ENCODE measurements at places on chromosomes 7 and 10. TPM values are rescaled to one million over a fixed set of nuclear protein-coding genes. Genes with fewer than 3 reads are reported as not detected.

GTF2IRD1 gene
- 10.3 TPM for total RNA-seq

GRCh38 chr7:128951296-128951695 is 13.6 kb downstream of the IRF5 start:
- DNase-seq = no peak

NKX6-2 gene
- not detected for total RNA-seq

DNA sequence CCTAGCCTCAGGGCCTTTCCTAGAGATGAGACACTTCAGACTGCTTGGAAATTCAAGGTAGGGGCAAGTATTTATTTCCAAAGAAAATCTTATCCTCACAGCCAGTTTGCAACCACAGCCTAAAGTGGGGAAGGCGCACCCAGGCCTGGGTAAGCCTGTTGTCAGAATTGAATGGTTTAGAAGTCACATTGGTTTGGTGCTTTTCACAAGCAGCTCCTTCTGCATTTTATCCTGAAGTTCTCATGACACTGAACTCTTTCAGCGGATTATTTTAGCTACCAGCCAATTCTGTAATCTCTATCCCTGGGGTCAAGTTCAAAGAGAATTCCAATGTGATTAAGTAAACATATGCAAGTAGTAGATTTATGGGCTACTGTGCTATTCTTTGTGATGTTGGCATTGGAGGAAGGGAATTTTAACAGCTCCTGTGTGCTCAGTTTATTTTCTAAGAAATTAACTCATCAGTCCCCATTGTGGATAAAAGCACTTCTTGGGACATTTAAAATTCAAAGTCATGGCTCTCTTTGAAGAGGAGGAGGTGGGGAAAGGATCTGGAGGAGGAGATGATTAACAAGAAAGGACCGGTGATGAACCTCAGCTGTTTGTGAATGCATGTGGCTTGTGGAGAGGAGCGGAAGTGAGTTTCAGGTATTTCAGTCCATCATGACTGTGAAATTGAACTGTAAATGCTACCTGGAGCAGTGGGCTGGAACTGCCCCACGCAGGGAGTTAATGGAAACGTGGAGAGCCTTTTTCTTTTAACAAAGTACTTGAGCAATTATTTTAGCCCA is 90.2 kb upstream of the CACUL1 start:
- no peak for DNase-seq

- no peak for DNase-seq
Measured at GRCh38 chr7:75866114-75866488, 12.7 kb upstream of the RHBDD2 start.

DNA sequence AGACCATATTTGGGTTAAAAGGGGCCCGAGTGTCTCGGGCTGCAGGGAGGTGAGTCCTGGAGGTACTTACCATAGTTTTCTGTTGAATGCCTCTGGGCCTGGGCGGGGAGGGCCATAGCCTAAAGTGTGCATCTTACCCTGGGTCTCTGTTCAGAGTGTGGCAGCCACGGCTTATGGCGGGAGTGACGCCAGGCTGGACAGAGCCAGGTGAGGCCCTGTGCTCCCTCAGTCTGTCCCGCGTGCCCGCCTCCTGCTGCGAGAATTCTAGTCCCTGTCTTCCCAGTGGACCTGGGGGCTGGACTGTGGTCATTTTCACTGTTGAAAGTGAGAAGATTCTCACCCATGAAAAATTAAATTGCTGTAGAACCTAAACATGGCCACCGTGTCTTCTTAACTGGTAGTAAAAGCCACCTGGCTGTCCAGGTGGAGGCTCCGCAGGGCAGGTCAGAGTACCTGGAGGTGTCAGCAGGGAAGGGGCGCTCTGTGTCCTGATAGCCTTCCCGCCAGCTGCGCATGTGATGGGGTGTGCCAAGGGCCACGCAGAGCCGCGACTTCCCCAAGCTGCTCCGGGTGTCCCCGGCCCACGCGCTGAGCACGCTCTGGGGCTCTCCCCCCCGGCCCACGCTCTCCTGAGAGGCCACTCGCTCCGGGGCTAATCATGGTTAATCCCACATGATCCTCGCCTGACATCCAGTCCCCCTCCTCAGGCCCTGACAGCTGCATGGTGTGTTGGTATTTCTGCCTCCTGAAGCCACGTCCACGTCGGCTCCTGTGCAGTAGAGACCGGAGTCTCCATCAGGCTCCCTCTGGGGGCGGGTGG is 20.3 kb downstream of the INPP5A start:
- peak; percentile 70 for DNase-seq

GRCh38 chr10:127071126-127071525 is 125.3 kb downstream of the INSYN2A start:
- DNase-seq = no peak

NPTX2 gene
- 11.5 TPM for total RNA-seq

- no peak for DNase-seq
Measured at GRCh38 chr7:105218939-105219770, 169.6 kb downstream of the SRPK2 start.

GDF10 gene
- 3.8 TPM for total RNA-seq

SDK1 gene
- total RNA-seq = 20.0 TPM

- no peak for DNase-seq
Measured at GRCh38 chr7:77388055-77388641, 28.0 kb downstream of the GSAP start.

ARHGEF35 gene
- total RNA-seq = 9.8 TPM

ANKRD30A gene
- total RNA-seq = not detected

- no peak for DNase-seq
Measured at GRCh38 chr10:6578251-6578771, 1.8 kb downstream of the PRKCQ start.

SORCS1 gene
- 3.8 TPM for total RNA-seq

LRRD1 gene
- total RNA-seq = not detected

- no peak for DNase-seq
Measured at GRCh38 chr10:9579110-9579705, 1438.5 kb upstream of the CELF2 start.

GRCh38 chr7:17940951-17941431 is 697 bp upstream of the SNX13 start:
- DNase-seq = no peak

GRCh38 chr10:114611617-114612016 is 46.5 kb downstream of the ABLIM1 start:
- no peak for DNase-seq

DNA sequence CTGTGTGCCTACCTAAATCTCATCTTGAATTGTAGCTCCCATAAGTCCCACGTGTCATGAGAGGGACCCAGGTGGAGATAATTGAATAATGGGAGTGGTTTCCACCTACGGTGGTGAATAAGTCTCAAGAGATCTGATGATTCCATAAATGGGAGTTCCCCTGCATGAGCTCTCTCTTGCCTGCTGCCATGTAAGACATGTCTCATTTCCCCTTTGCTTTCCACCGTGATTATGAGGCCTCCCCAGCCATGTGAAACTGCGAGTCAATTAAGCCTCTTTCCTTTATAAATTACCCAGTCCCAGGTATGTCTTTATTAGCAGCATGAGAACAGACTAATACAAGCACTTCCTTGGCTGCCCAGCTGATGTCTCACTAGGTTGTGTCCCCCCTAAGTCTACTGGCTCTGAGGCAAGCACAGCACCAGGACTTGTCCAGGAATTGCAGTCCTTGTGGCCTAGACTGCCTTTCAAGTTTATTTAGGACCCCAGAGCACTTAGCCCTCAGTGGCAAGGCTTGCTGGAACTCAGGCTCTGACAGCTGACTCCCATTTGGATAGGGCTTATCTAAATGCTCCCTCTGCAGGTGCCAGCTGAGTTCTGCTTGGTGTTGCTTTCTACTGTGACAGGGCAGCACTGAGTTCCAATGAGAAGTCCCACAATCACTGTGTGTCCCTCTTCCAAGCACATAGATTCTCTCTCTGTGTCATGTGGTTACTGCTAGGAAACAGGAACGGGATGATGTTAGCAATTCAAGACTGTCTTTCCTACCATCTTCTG is 59.0 kb upstream of the TAS2R16 start:
- DNase-seq = no peak

- no peak for DNase-seq
Measured at GRCh38 chr7:151115121-151115835, 29.0 kb downstream of the AGAP3 start.

DNA sequence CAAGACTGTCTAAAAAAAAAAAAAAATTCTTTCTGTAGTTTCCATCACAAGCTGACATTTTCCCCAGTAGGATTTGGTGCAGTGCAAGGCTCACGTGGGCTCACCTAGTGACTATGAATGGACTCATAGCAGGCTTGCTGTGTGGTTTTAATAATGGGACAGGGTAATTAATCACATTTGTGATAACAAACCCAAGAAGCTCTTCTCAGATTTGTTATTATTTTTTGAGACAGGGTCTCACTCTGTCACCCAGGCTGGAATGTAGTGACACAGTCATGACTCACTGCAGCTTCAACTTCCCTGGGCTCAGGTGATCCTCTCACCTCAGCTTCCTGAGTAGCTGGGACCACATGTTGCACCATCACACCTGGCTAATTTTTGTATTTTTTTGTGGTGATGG is 40.0 kb downstream of the NACAD start:
- no peak for DNase-seq

JMJD1C gene
- 108 TPM for total RNA-seq

CREB3L2 gene
- 109 TPM for total RNA-seq

DNA sequence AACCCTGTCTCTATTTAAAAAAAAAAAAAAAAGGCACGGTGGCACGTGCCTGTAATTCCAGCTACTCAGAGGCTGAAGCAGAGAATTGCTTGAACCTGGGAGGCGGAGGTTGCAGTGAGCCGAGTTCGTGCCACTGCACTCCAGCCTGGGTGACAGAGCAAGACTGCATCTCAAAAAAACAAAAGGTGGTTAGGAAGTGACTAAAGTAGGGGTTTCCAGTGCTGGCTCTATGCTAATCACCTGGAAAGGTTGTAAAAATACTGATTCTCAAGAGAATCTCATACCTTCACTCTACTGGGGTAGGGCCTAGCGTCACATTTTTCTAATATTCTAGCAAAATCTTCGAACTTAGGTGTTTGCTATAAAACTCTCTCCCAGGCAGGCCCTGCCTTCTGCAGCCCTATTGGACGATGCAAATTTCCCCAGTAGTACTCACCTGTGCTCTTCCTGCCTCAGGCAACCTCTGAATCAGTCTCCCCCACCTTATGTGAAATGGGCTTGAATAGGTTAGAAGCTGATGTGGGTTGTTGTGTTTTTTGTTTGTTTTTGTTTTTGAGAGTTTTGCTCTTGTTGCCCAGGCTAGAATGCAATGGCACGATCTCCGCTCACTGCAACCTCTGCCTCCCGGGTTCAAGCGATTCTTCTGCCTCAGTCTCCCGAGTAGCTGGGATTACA is 3.5 kb downstream of the ZP3 start:
- no peak for DNase-seq

GRCh38 chr7:107933386-107934013 is 42.5 kb downstream of the DLD start:
- no peak for DNase-seq

GRCh38 chr10:126511917-126512479 is 123.7 kb upstream of the ADAM12 start:
- no peak for DNase-seq

GRCh38 chr10:67015225-67015624 is 89.4 kb downstream of the LRRTM3 start:
- DNase-seq = no peak

GRCh38 chr10:30774261-30774660 is 144.7 kb upstream of the LYZL2 start:
- DNase-seq = no peak

RNF32 gene
- not detected for total RNA-seq

LIPM gene
- not detected for total RNA-seq

DNA sequence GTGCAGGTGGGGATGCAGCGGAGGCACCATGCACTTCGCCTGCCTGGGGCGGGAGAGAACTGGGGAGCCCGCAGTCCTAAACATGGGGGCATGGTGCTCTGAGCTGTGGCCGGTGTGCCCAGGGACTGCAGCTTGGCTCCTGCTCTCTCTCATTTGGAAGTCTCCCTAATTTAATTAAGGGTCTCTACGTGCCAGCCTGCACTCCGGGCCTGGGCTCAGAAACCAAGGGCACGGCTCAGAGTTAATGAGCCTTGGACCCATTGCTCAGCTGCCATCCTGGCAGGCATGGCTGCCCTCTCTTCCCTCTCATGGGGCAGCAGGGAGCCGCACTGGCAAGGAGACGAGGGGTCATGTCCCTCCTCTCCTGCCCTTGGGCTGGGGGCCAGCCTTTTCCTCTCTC is 115.6 kb downstream of the CDH23 start:
- DNase-seq = no peak

DNA sequence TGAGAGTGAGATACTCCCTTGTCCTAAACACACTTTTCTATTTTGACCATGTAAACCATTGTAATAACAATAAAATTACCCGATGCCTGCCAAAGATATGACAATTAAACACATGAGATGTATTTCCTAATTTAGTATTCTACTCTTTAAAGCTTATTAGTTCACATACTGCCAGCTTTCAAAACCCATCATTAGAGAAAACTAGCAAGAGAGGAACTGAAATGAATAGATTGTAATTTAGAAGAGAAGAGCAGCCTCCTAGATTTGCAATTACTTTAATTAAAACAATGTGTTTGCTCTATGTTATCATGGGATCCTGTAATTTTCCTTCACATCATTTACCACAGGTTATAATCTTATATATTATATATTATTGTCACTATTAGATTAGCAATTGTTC is 428.2 kb downstream of the THSD7A start:
- DNase-seq = no peak

PNLIPRP2 gene
- not detected for total RNA-seq

- DNase-seq = peak; percentile 35
Measured at GRCh38 chr10:132645630-132646442, 108.2 kb downstream of the INPP5A start.

Data from aorta (tissue), 5 donors.